ENCODE measurements at places on chromosomes 3 and 15.

DNA sequence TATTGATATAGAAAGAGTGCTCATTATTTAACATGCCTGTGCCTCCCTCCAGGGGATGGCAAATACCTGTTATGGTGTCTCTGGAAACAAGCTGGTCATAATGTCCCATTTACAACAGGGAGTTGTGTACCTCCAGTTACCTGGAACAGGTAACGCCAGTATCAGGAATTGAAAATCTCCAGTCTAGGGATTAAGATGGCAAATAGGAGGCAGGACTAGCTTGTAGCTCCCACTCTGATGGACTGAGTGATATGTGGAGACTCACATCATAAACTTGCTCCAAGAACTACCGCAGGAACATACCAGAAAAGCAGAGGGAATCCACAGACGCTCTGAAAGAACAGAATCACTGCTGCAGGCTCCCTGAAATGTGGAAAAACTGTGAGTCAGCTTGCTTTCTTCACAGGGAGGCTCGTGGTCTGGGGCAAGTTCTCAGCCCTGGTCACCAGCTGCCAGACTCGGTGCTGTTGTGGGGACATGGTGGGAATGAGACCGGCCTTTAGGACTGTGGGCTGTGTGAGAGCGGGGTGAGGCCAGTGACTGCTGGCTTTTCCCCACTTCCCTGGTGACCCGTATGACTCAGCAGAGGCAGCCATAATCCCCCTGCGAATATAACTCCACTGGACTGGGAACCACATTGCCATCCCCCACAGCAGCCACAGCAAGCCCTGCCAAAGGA, 97.4 kb downstream of the KCNAB1 start:
- DNase-seq: no peak

DNA sequence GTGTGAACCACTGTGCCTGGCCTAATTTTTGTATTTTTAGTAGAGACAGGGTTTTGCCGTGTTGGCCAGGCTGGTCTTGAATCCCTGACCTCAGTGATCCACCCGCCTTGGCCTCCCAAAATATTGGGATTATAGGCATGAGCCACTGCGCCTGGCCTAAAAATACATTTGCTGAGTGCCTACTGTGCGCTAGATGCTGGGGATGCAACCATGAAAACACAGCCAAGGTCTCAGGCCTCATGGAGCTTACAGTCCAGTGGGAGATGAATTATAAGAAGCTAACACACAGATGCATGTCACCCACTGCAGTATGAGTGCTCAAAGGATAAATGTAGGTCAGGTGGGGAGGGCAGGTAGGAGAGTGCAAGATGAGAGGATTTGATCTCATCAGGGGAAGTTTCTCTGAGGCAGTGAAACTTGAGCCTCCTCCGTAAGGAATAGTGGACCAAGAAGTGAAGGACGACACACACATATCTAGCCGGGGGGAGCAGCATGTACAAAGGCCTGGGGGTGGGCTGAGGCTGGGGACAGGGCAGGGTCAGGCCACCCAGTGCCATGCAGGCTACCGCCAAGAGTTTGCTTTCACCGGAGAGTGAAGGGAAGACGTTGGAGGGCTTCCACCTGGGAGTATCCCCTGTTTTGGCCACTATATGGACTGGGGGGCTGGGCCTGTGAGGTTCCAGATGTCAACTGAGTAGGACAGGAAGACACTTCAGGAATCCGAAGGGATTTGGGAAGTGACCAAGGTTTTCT, 24.3 kb downstream of the IRAK2 start:
- DNase-seq: no peak

- DNase-seq: no peak
Measured at GRCh38 chr3:116905794-116906193, 196.2 kb downstream of the TUSC7 start.

DNA sequence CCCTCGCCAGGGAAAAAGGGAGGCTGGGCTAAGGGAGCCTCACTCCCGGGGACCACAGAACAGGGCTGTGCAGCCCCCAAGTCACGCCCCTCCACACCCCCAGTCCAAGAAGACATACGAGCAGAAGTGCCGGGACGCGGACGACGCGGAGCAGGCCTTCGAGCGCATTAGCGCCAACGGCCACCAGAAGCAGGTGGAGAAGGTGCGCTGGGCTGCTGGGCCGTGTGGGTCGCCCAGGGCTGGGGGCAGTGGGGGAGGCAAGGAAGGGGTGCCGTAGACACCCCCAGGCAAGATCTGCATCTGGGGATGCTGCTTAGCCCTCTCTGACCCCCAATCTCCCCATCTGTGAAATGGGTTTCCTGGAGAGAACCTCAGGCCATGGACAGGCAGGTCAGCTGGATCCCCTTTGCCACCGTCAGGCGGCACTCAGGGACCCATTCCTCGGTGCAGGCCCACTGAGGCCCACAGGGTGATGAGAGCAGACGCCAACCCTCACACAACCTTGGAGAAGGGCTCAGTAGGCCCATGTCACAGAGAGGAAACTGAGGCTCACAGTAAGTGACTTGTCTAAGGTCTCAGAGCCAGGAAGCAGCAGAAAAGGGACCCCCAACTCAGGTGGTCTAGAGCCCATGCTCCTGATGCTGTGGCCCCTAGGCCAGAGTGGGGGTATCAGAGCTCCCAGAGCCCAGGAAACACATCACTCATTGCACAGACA, 33.7 kb downstream of the PSTPIP1 start:
- peak; percentile 6 for DNase-seq

- no peak for DNase-seq
Measured at GRCh38 chr3:102165367-102165766, 269.4 kb upstream of the ZPLD1 start.

- DNase-seq: no peak
Measured at GRCh38 chr3:51591231-51591630, 52.7 kb downstream of the RAD54L2 start.

- no peak for DNase-seq
Measured at GRCh38 chr15:88209111-88209510, 47.4 kb downstream of the NTRK3 start.

DNA sequence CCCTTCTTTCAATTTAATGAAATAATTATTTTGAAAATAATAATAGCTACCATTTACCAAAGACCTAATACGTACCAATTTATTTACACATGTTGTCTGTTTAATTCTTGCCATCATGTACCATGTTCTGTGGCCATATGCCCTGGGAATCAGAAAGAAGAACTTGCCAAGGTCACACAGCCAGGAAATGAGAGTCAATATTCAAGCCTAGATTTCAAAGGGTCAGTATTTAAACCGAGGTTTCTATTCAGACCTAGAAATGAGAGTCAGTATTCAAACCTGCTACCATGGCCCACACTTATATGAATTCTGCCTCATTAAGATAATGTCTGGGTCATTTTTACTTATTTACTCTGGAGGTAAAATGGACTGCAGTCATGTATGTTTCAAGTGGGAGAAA, 103.6 kb upstream of the TBL1XR1 start:
- DNase-seq: no peak

Data from GM12892 (cell line).